ENCODE measurements at places on chromosomes 1 and 21.

- no peak for DNase-seq
These were observed 4.8 kb upstream of the ASB17 start for GRCh38 chr1:75937034-75937433.

DNA sequence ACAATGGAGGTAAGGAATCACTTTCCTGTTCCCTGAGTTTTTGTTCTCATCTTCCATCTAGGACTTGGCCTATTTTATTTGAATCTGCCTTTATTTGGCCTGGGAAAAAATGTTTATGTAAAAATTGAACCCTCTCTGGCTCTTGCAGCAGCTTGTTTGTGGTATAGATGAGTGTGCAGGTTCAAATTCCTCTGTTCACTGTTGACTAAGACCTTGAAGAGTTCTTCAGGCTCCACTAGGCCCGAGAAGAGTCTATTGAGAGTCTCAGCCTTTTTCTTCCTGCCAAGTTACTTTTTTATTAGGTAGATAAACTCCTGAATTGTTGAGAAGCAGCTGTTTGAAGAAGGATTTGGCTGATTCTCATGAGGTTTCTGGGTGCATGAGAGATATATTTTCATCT, 248.8 kb upstream of the ADGRL2 start:
- no peak for DNase-seq

DNA sequence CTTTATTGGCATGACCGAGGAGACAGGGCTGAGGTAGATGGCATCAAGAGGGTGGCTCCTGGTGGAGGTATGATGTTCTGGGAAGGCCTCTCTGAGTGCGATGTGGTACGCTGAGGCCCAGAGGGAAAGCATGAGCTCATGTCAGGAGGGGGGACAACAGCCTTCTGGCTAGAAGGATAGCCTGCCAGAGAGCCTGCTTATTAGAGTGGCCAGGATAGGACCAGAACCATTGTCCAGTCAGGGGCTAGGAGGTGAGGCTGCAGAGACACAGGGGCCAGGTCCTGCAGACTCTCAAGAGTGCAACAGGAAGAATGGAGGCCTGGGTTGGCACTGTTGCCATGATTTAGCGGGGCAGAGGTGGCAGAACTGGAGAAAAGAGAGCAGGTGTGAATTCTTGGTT, 7.3 kb downstream of the ADARB1 start:
- no peak for DNase-seq

DNA sequence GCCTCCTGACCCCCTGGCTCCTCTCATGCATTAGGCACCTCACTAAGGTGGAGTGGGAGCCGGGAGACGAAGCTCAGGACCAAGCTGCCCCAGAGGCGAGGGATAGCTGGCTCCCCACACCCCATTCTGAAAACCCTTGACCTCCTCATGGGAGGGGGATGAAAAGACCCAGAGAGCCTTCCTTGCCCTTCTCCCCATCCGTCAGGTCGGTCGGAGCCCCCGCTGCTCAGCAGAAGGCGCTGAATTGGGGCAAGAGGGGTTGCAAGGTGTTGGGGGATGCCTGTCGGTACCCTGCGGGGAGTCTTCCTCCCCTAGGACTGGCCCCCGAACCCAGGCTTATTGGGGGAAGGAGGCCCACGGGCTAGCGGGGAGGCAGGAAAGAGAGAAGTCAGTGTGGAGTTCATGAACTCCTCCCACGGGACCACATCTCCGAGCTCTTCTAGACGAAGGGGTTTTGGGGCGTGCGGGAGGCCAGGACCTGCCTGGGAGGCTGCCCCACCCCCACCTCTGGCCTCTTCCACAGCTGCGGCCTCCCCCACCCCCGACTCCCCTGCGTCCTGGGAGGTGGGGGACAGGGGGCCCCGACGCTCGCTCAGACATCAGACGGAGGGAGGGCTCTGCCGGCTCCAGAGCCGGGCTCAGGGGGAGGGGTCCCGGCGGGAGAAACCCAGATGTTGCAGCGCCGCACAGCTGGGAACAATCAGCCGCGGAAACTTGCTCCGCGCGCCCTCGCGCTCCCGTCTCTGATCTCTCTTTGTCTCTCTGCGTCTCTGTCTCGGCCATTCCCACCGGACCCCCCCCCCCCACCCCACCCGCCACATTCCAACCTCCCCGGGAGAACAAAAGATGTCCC, 719 bp downstream of the MFAP2 start:
- no peak for DNase-seq

- DNase-seq: peak; percentile 32
These were observed at the start of gene GBP4 for GRCh38 chr1:89198491-89199072. Gene GBP4, minus strand, starts transcription at chr1:89198942. Its CDS starts 108 bp downstream, at chr1:89198834.

DNA sequence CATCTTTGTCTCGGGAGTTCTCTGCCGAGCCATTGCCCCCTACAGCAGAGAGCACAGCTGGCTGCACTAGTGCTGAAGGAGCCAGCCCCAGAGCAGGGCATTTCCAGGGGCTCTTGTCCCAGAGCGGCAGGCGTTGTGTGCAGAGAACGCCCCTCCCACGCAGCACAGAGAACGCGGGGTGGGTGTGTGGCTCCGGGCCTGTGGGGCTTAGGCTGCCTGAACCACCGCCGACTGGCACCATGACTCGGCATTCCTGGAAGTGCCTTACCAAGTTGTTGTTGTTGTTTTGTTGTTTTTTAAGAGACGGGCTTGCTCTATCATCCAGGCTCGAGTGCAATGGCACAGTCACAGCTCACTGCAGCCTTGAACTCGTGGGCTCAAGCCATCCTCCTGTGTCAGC, 15.8 kb upstream of the DIP2A start:
- no peak for DNase-seq

GRCh38 chr1:30754684-30755171, 2.8 kb downstream of the LAPTM5 start:
- DNase-seq: no peak

DNA sequence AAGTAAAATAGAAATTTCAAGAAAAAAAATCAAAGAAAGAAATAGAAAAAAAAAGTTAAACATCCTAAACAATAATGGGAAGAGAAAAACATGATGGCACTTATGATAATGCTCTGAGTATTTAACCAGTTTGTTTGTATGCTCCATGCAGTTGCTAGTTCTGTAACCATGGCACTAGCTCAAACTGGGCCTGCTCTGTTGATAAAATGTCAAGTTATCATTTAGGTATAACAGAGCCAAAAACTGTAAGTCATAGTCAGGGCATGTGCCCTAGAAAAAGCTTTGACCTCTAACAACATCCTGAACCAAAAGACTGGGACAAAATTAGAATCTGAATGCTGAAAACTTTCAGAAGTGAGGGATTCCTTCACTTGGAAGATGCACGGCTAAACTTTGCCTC, 148.9 kb downstream of the KCNT2 start:
- no peak for DNase-seq

DNA sequence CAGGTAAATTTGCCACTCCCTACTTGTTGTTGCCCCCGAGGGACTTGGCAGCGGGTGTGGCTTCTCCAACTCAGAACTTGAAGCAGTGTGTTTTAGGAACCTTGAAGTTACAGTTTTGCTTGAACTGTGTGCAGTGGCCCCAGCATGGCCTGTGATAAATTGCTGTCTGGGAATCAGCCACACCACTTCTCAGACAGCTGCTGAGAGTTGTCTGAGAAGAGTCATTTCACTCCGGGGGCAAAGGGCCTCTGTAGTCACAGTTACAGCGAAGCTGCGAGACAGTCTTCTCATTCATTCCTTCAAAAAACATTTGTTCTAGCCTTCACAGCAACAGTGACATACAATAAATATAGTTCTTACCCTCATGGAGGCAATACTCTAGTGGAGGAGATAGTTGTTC, 70.3 kb downstream of the PROX1 start:
- no peak for DNase-seq

- peak; percentile 53 for DNase-seq
These were observed 110.9 kb downstream of the RGL1 start for GRCh38 chr1:183915625-183916510.
